ENCODE measurements at places on chromosomes 13 and 19. TPM values are rescaled to one million over a fixed set of nuclear protein-coding genes. Genes with fewer than 3 reads are reported as not detected.
A peak's percentile ranks its signal among the peaks of the same experiment; 100 is the strongest.

DNA sequence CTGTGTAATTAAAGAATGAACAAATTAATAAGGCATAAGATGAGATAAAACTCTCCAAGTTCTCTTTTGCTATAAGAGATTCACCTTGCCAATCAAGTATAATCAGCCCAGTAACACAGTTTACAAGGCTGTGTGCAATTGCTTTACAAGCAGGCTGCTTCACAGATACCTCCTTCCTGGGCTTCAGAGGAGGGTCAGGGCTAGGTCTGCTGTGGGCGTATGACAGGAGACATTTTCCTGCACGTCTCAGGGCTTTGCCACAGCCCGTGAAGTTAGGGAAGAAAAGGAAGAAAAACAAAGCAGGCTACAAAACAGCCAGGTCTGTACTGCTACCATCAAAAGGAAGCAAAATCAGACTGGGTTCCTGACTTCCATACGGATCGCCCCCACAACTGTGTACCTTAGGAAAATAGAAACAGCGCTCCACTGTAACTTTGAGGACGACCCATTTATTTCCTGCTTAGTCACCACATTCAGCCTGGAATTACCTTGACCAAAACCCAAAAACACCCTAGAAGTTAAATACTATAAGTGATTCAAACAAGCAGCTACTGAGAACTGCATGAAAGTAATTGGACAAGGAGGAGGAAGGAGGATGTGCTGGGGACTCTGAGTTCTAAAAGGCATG, 12.4 kb downstream of the EFNB2 start:
- no peaks in the 10 kb centered on the region for H3K4me1 ChIP-seq
- no peak overlapping the region for H3K4me3 ChIP-seq
- DNase-seq = no peak
- peaks cover 33% of the 10 kb centered on the region for H3K27me3 ChIP-seq

- DNase-seq = no peak
- H3K36me3 ChIP-seq = peaks cover 1% of the 10 kb centered on the region
- no peak overlapping the region for H3K4me3 ChIP-seq
- H3K27ac ChIP-seq = no peak overlapping the region
These were observed 9.8 kb upstream of the ARRDC2 start for GRCh38 chr19:17997969-17998826.

DNA sequence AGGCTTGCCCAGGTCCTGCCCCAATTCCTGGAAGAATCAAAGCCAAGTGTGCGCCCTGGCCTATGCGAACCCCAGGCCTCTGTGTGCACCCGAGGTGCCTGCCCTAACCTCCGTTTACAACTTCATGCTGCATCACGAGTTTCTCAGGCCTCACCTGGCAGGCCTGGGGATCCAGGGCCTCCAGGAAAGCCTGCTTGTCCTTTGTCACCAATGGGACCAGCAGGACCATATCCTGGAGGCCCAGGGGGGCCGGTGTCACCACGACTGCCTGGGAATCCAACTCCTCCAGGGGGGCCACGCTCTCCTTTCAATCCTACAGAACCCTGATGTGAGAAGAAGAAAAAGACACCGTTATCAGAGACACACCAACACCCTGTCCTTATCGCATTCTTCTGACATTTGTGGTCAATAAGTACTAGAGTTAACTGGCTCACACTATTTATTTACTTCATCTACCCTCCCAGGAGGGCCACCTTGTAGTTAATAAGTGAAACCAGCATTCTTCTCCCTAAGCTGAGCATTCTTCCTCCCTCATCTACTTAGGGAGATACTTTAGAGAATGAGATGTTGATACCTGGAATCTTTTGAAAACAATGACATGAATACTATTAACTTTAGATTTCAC, 120.6 kb downstream of the COL4A1 start:
- H3K36me3 ChIP-seq = no peaks in the 10 kb centered on the region
- no peak overlapping the region for H3K27ac ChIP-seq
- DNase-seq = no peak
- peaks cover 18% of the 10 kb centered on the region for H3K27me3 ChIP-seq

DNA sequence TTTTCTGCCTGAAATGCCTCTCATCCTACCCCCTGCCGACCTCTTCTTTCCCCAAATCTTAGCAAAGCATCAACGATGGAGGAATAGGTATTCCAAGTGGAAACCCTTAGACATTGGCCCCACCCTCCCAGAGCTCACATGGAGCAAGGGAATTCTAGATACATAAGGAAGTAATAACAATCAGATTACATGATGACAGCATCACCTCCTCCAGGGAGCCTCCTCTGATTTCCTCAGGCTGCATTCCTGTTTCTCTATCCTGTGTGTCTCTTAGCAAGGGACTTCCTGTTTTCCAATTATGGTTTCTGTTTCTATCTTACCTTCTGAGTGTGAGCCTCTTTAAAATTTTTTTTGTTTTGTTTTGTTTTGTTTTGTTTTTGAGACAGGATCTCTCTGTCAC, 246.6 kb downstream of the TSHZ3 start:
- no peak for DNase-seq
- H3K36me3 ChIP-seq = no peaks in the 10 kb centered on the region
- H3K27me3 ChIP-seq = no peaks in the 10 kb centered on the region
- no peak overlapping the region for H3K27ac ChIP-seq
- H3K4me1 ChIP-seq = no peaks in the 10 kb centered on the region
- H3K4me3 ChIP-seq = no peak overlapping the region

GRCh38 chr13:25811506-25811905, 240.3 kb downstream of the SHISA2 start:
- no peak for DNase-seq
- H3K27ac ChIP-seq = no peak overlapping the region
- H3K27me3 ChIP-seq = peaks cover 8% of the 10 kb centered on the region
- peaks cover 9% of the 10 kb centered on the region for H3K36me3 ChIP-seq
- no peaks in the 10 kb centered on the region for H3K4me1 ChIP-seq

DNA sequence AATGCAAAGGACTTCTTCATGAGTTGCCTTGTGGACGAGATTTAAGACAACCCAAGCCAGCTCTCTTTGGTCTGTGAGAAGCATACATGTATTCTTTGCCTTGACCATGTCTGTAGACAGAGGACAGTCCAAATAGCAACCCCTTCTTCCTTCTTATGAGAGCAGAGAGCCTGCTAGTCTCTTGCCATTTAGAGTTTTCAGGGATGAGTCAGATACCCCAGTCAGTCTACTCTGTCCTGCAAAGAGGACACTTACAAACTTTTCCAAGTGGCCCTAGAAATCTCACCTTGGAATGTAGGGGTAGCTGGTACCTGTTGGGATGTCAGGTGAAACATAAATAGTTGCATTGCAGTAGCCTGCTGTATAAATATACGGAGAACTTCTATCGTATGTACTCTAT, 36.7 kb downstream of the DNAJC3 start:
- peaks cover 8% of the 10 kb centered on the region for H3K4me1 ChIP-seq
- DNase-seq = no peak
- H3K36me3 ChIP-seq = peaks cover 18% of the 10 kb centered on the region
- H3K4me3 ChIP-seq = no peak overlapping the region

DNA sequence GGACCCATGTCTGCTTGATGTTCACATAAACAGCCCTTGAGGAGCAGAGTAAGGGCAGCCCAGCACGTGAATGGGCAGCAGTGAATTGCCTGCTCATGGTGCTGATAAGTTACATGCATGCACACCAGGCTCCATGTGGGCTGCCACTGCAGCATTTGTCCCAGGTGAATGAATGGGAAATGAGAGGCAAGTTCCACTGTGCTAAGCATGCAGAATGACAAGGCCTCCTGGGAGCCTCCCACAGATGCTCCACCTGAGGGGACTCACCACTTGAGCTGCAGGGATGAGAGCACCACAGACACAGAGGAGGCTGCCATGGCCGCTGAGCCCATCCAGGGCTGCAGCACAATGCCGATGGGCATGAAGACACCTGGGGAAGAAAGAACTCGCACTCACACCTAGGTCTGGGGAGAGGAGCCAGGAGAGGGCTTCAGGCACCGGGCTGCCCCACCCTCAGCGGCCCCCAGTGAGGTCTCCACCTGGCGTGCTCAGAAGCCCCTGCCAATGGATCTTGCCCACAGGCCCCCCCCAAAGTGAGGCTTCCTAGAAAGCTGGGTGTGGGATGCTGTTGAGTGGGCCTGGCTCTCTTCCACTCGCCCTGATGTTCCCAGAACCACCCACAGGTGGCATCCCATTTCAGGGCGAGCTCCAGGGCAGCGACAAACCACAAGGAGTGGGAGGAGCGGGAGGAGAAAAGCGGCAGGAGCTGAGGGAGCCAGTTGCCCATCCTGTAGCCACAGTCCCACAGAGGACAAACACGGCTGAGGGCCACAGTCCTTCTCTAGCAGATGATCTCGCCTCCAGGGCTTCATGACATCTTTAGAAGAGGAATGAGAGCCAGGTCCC, 73.8 kb downstream of the CCDC70 start:
- H3K27me3 ChIP-seq = no peaks in the 10 kb centered on the region
- no peaks in the 10 kb centered on the region for H3K4me1 ChIP-seq
- no peak overlapping the region for H3K4me3 ChIP-seq
- no peaks in the 10 kb centered on the region for H3K36me3 ChIP-seq

DNA sequence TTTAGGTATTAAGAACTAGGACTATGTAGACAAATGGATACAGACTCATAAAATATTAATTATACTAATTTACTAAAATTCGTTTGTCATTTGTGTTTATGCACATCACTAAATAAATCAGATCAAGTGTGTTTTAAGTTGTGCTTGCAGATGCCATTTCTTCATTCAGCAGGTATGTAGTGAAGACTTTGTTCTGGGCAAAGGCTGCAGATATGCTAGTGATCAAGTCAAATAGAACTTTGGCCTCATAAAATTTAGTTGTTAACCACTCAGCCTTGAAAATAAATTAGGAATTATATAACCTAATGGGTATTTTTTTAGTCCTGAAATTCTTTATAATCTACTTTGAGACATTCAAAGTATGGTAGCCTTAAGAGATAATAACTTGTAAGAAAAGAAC, 80.4 kb upstream of the TRPC4 start:
- DNase-seq = no peak
- H3K27me3 ChIP-seq = no peaks in the 10 kb centered on the region
- H3K4me3 ChIP-seq = no peak overlapping the region
- H3K36me3 ChIP-seq = no peaks in the 10 kb centered on the region
- no peak overlapping the region for H3K27ac ChIP-seq

- no peak for DNase-seq
- H3K4me3 ChIP-seq = no peak overlapping the region
- no peaks in the 10 kb centered on the region for H3K27me3 ChIP-seq
- H3K27ac ChIP-seq = no peak overlapping the region
These were observed 21.7 kb upstream of the SCEL start for GRCh38 chr13:77513719-77514335.

GRCh38 chr13:46468570-46469463, 81.8 kb upstream of the RUBCNL start:
- H3K27me3 ChIP-seq = no peaks in the 10 kb centered on the region
- H3K36me3 ChIP-seq = no peaks in the 10 kb centered on the region
- H3K4me1 ChIP-seq = no peaks in the 10 kb centered on the region
- H3K27ac ChIP-seq = no peak overlapping the region
- no peak for DNase-seq

GRCh38 chr13:32164622-32165268, 133.2 kb downstream of the FRY start:
- no peak overlapping the region for H3K4me3 ChIP-seq
- no peaks in the 10 kb centered on the region for H3K27me3 ChIP-seq
- no peaks in the 10 kb centered on the region for H3K4me1 ChIP-seq
- no peaks in the 10 kb centered on the region for H3K36me3 ChIP-seq
- no peak overlapping the region for H3K27ac ChIP-seq

- no peak overlapping the region for H3K27ac ChIP-seq
- no peaks in the 10 kb centered on the region for H3K27me3 ChIP-seq
- no peaks in the 10 kb centered on the region for H3K36me3 ChIP-seq
These were observed 511.0 kb upstream of the HTR2A start for GRCh38 chr13:47407808-47408207.

- H3K36me3 ChIP-seq = no peaks in the 10 kb centered on the region
- H3K4me3 ChIP-seq = no peak overlapping the region
These were observed 23.3 kb downstream of the ELAVL1 start for GRCh38 chr19:7982103-7982502.

DNA sequence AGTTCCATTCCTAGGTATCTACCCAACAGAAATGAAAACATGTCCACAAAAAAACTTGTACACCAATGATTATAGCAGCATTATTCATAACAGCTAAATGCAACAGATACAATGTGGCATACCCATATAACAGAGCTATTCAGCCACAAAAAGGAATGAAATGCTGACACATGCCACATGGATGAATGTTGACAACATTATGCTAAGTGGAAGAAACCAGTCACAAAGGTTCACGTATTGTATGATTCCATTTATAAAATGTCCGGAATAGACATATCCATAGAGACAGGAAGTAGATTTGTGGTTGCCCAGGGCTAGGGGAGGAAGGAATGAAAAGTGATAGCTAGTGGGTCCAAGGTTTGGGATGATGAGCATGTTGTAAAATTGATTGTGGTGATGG, 10.8 kb downstream of the CRYL1 start:
- no peaks in the 10 kb centered on the region for H3K4me1 ChIP-seq
- no peak overlapping the region for H3K4me3 ChIP-seq
- DNase-seq = no peak
- no peaks in the 10 kb centered on the region for H3K27me3 ChIP-seq

GRCh38 chr13:20001366-20002190, 43.1 kb downstream of the ZMYM2 start:
- no peak for DNase-seq
- H3K4me3 ChIP-seq = no peak overlapping the region
- no peak overlapping the region for H3K27ac ChIP-seq
- peaks cover 33% of the 10 kb centered on the region for H3K4me1 ChIP-seq
- H3K27me3 ChIP-seq = no peaks in the 10 kb centered on the region

DNA sequence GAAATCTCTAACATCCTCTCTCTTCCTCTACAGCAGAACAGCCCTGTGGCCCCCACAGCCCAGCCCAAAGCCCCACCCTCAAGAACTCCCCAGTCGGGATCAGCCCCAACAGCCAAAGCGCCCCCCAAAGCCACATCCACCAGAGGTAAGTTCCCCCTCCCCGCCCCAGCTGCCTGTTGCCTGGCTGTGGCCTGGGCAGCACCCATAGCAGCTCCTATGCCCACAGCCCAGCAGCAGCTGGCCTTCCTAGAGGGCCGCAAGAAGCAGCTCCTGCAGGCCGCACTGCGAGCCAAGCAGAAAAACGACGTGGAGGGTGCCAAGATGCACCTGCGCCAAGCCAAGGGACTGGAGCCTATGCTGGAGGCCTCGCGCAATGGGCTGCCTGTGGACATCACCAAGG, 14.5 kb downstream of the CC2D1A start:
- no peak for DNase-seq
- H3K36me3 ChIP-seq = peaks cover 10% of the 10 kb centered on the region

- peak overlapping the region; percentile 99 for H3K4me3 ChIP-seq
- no peaks in the 10 kb centered on the region for H3K27me3 ChIP-seq
- H3K27ac ChIP-seq = peak overlapping the region; percentile 97
- peaks cover 60% of the 10 kb centered on the region for H3K4me1 ChIP-seq
- DNase-seq = peak; percentile 28
These were observed 1.4 kb downstream of the STK11 start for GRCh38 chr19:1206864-1207450.

HPN gene
- total RNA-seq = 0.30 TPM

SKA3 gene
- 34.6 TPM for total RNA-seq

MAST1 gene
- 5.8 TPM for total RNA-seq

FAM124A gene
- 0.35 TPM for total RNA-seq

LYPD3 gene
- 4.1 TPM for total RNA-seq

DDA1 gene
- 29.6 TPM for total RNA-seq

FBXO17 gene
- not detected for total RNA-seq

ARRDC5 gene
- total RNA-seq = 0.76 TPM

TGDS gene
- total RNA-seq = 20.7 TPM

MAB21L1 gene
- total RNA-seq = not detected

C13orf42 gene
- not detected for total RNA-seq

CASP14 gene
- not detected for total RNA-seq

RNF113B gene
- not detected for total RNA-seq

GAPDHS gene
- total RNA-seq = not detected

ACP7 gene
- not detected for total RNA-seq
